ENCODE measurements at places on chromosomes 12 and 14.

- no peak for DNase-seq
These were observed 452.7 kb upstream of the PDE3A start for GRCh38 chr12:19915392-19916195.

- no peak for DNase-seq
These were observed 33.6 kb upstream of the METAP2 start for GRCh38 chr12:95440401-95440800.

DNA sequence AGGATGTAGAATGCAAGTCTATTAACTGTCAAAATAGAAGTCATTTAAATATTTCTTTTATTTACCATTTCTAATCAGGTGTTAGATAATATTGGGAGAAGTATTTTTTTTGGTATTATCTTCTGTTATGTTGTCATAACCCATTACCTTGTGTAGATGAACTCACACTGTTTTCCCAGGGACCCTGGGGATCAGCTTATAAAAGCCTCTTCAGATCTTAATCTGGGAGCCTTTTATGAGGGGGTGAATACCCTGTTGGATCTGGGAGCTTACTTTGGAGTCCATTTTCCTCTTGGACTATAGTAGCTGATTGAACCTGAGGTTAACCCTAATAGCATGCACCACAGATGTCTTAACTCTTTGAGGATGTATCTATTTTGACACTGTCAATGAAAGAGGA, 176.3 kb upstream of the ATP2B1 start:
- no peak for DNase-seq

- DNase-seq: no peak
These were observed 12.3 kb downstream of the KRT83 start for GRCh38 chr12:52308806-52309425.

- no peak for DNase-seq
These were observed at the start of gene GLI1 for GRCh38 chr12:57459750-57460467. Gene GLI1 (plus strand): TSS chr12:57459785. CDS start chr12:57463692, 3,907 bp downstream.

DNA sequence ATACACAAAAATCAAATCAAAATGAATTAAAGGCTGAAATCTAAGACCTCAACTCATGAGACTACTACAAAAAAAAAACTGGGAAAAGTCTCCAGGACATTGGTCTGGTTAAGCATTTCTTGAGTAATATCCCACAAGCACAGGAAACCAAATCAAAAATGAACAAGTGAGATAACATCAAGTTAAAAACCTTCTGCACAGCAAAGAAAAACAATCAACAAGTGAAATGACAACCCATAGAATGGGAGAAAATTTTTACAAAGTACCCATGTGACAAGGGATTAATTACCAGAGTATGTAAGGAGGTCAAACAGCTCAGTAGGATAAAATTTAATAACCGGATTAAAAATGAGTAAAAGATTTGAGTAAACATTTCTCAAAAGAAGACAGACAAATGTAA, 338.7 kb downstream of the SLC16A7 start:
- no peak for DNase-seq

DNA sequence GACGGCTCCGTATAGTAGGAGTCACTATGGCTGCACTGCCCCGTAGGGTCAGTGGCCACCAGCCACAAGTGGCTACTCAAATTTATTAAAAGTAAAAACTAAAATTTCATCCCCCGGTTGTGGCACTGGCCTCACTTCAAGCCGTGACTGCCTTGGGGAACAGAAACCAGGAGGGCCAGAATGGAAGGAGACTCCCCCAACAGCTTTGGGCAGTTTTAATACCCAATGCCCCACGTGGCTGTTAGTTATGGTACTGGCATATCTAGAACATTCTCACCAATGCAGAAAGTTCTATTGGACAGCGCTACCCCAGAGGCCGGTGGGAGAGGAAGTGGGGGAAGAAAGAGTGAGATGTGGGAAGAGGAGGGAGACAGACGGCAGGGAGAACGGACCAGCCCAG, 6.2 kb downstream of the NCOR2 start:
- DNase-seq: no peak

DNA sequence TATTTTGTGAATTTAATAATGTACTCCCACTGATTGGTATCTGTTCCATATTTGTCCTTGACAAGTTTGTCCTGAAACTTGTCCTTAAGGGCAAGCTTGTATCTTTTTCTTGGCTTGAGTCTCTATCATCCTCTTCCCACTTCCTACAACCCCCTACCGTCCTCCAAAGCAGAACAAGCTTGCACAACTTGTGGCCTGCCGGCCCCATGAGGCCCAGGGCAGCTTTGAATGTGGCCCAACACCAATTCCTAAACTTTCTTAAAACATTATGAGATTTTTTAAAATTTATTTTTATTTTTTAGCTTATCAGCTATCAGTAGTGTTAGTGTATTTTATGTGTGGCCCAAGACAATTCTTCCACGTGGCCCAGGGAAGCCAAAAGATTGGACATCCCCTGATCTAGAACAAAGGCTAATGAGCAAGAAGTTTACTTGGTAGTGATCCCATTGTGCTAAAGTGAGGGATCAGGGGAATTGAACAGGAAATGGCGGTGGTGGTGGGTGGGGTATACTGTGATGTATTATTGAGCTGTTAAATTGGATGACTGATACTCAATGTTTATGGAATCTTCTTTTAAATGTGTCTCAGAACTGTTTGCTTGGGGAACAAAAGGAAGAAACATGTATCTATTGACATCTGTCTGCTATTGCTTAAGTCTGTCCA, 37.8 kb downstream of the TMX1 start:
- DNase-seq: no peak

DNA sequence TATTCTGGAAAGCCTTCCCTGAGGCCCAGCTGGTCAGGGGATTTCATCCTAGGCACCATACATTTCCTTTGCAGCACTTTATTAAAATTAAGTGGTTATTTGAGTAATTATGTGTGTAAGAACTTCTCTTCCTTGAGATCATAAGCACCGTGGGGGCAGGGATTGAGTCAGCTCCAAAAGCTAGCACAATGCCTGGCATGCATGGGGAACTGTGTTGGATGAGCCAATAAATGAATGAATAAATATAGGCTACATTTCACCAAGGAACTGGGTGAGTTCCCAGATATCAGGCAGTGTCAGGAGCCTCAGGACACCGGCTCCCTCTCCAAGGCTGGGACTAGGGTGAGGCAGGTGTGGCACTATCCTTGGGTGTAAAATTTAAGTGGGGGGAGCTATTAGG, 82.8 kb upstream of the FBXO21 start:
- no peak for DNase-seq

All from activated naive CD4-positive, alpha-beta T cell treated with anti-CD3 and anti-CD28 coated beads, Interleukin-2, amount 50 U/mL, for 16 hours (primary cell).